DMS79 treated with DMSO at 0.1 percent for 48 hours (cell line): ENCODE measurements at places on chromosomes 4 and X.

DNA sequence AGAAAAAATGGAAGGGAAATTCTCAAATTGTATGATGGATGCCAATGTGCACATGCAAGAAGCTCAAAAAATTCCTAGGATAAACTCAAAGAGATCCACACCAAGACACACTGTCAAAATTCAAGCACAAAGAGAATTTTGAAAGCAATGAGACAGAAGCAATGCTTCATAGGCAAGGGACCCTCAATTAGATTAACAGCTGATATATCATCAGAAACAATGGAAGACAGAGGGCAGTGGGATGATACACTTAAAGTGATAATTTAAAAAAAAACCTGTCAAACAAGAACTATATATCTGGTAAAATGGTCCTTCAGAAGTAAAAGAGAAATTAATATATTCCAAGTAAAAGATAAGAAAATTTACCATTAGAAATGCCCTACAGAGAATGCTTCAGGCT is 306.3 kb upstream of the PCDH7 start:
- no peak for DNase-seq

DNA sequence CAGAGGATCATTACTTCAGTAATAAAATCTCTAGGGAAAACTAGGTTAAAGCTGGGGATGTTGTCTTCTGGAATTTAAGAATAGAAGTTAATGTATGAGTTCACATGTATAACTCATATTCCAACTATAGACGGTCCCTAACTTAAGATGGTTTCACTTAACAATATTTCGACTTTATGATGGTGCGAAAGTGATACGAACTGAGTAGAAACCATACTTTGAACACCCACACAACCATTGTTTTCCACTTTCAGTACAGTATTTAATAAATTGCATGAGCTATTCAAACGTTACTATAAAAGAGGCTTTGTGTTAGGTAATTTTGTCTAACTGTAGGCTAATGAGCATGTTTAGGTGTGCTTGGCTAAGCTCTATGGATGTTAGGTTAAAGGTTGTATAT is 38.7 kb downstream of the CCSER1 start:
- DNase-seq: no peak

DNA sequence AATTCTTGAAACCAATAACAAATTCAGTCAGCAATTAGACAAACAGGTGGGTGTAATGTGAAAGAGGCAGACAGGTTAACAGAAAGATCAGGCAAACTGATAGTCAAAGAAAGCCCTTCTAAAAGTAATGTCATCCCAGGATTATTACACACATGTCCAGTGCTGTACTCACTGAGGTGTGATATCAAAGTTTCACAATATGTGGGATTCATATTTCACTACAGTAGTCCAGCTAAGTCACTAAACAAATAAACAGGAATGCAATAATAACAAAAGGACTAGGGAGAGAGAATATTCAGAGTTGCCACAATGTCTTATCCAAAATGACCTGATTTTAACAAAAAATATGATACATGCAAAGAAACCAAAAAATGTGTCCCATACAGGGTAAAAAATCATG is 787.5 kb downstream of the FSTL5 start:
- DNase-seq: no peak

- no peak for DNase-seq
These were observed 66.1 kb downstream of the NR3C2 start for GRCh38 chr4:148376151-148376550.

- no peak for DNase-seq
These were observed 411.6 kb upstream of the MAGEB18 start for GRCh38 chrX:25726539-25726938.

DNA sequence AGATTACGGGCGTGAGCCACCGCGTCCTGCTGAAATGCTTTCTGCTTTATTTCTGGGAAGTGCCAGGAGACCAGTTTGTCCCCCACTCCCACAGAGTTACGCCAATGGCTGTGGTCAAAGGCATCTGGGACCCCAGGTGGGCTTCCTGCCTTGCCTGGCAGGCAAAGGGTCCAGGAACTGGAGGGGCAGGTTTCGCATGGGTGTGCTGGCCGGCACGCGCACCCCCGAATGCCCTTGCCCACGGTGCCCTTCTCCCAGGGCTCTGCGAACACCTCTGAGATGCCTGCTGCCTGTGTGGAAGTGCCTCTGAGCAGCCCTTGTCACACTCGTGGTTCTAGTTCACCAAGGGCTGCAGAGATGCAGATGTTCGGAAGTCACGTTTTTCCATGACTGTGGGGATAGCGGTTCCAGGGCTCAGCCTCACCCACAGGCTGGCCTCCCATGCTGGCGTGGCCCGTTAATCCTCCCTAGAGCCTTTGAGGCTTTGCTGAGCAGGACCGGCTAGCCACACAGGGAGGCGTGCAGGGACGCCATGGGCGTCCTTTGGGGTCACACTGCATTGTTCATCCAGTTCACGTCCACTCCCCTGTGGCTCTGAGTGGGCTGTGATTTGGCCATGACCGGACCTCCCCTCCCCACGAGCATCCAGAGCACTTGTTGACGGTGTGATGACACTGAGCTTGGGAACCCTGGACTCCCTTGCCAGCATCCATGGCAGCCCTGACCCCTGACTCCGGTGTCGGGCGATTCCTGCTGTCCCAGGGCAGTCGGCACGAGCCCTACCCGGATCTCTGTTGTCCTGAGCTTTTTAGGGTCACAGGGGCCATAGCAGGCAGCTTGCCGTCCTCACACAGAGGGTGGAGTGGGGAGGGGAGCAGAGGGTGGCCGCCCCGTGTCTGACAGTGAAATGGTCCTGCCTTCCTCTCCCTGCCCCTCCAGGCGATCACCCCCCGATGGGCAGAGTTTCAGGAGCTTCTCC is 12.7 kb upstream of the ADD1 start:
- no peak for DNase-seq

DNA sequence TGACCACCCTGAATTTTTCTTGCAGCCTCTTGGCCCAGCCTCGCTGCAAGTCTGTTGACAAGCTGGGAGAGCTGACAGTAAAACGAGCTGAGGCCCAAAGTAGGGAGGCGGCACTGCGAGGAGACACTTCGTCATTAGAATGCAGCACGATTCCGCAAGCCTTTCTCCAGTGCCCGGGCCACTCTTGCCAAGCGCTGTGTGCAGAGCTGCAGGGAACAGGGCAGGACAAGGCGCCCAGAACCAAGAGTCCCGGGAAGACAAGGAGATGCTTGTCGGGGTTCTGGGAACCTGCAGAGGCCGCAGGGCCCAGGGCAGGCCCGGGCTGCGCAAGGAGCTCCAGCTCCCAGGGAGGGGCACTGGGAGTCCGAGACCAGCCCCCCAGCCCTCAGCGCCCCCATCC is 187.1 kb downstream of the BCOR start:
- no peak for DNase-seq

DNA sequence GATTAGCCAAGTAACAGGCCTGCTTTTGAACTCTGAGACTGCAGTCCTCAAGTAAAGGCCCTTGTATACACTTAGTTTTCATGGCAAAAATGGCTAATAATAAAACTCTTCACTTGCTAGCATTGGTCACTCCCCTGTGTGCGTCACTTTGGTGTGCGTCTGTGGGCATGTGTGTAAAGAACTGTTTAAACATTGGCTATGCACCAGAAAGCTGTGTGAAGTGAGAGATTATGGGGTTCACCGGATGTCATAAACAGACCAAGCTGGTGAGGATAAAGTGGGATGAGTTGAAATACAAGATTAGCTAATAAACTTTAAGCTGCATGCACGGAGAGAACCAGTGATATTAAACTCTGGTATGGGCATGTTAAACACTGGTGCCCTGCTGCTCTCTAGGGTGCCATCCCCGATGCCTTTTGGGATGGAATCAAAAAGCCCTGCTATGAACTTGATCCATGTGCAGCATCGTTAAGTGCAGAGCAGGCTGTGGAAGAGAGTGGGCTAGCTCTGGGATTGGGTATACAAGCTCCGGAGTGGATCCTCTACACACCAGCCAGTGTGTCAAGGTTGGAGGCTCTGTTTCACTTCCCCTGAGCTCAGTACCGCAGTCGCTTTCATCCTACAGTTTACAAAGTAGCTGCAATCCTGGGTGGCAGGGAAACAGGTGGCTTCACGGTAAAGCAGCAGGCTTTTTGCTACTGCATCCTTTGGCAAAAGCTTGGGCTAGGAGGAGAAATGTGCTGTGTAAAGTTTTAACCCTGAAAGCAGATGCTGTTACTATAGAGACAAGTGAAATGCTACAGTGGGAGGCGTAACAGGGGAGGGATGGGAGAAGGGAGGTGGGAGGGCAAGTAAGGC is 108.3 kb upstream of the SLC4A4 start:
- DNase-seq: no peak

GRCh38 chrX:65647801-65648200 is 19.7 kb upstream of the MSN start:
- DNase-seq: no peak

GRCh38 chr4:168134651-168135050 is 42.3 kb downstream of the ANXA10 start:
- no peak for DNase-seq

GRCh38 chrX:132533409-132533808 is 44.6 kb upstream of the MBNL3 start:
- DNase-seq: no peak

DNA sequence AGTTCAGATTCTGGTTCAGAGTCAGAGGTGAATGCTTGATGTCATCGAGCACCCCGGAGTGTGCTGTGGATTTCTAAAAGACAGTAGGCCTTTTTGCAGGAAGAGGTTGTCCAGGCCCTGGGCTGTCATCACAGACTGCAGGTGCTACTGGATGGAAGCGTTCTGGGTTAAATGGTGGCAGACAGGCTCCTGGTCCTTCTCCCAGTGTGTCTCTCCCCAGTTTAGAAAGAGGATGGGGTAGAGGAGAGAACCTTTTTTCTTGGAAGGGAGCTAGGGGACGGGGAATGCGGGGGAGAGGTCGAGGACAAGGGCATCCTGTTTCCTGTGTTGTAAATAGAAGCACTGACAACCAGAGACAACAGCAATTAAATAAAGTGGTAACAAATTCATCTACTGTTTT is 102.3 kb upstream of the NUDT6 start:
- no peak for DNase-seq
